ENCODE measurements at places on chromosomes 16 and 17.

- H3K27ac ChIP-seq = no peak overlapping the region
- no peaks in the 10 kb centered on the region for H3K36me3 ChIP-seq
- no peaks in the 10 kb centered on the region for H3K4me1 ChIP-seq
- DNase-seq = no peak
- H3K27me3 ChIP-seq = peaks cover 27% of the 10 kb centered on the region
- H3K4me3 ChIP-seq = no peak overlapping the region
These were observed 14.5 kb downstream of the ZFHX3 start for GRCh38 chr16:73033271-73033998.

DNA sequence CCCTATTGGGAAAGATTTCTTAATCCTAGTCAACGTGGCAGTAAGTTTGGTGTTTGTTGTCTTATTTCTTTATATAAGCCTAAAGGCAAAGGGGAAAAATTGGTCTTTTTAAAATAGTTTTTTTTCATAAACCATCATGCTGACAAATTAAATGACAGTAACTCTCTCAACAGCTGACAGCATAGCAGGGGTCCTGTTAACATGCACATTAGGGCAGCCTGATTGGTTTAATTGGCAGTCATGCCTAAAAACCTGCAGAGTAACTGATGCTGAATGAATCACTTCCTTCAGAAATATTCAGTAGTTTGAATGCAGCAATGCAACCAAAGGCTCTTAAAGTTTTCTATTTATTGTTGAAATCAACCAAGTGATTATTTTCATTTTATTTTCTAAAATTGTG lies 85.4 kb downstream of the ITFG1 start:
- H3K27me3 ChIP-seq = no peaks in the 10 kb centered on the region
- peaks cover 1% of the 10 kb centered on the region for H3K4me1 ChIP-seq
- peaks cover 27% of the 10 kb centered on the region for H3K36me3 ChIP-seq
- no peak overlapping the region for H3K4me3 ChIP-seq
- DNase-seq = no peak
- no peak overlapping the region for H3K27ac ChIP-seq

- no peak for DNase-seq
- H3K36me3 ChIP-seq = peaks cover 81% of the 10 kb centered on the region
- H3K27ac ChIP-seq = no peak overlapping the region
- no peaks in the 10 kb centered on the region for H3K27me3 ChIP-seq
- H3K4me1 ChIP-seq = peaks cover 6% of the 10 kb centered on the region
These were observed 20.2 kb downstream of the SLC16A3 start for GRCh38 chr17:82248815-82249674.

DNA sequence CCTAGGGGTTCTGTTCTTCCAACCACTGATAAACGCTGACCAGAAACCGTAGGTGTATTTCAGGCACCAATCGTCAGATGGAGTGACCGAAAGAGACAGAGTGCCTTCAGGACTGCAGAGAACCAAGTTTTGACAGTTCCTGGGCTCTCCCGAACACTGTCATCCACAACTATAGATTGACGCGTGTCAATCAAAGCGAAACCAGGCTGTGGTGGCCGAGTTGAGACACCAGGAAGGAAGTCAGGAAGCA lies 11.9 kb upstream of the AURKB start:
- peak; percentile 83 for DNase-seq
- peak overlapping the region; percentile 97 for H3K4me3 ChIP-seq
- peaks cover 11% of the 10 kb centered on the region for H3K36me3 ChIP-seq
- peak overlapping the region; percentile 96 for H3K27ac ChIP-seq
- H3K4me1 ChIP-seq = peaks cover 40% of the 10 kb centered on the region

DNA sequence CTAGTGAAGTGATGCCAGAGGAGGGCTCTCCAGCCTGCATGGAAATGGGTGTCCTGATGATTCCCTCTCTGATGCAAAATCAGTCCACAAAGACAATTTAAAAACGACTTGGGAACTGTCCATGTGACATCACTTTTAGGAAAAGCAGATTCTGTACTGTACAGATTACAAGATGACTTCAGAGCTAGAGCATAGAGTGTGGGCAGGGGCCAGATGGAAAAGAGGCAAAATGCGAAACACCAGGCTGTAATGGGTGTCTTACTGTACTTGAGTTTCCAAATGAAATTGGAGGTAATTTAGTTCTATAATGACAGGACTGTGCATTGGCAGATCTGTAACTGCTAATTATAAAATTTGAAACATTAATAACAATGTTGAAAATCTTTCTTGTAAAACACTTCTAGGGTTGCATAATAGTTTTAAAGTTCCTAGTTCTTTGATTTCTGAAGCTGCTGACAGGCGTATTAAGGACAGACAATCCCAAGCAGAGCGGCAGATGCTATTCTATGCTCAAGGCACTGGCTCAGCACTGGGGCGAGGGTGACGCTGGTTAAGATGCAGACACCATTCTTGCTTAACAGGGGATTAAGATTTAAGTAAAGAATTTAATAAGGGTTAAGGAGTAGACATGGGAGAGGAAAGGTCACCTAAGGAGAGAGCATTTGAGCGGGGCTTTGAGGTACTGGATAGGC lies 29.6 kb downstream of the OGFOD1 start:
- H3K4me3 ChIP-seq = no peak overlapping the region
- no peak for DNase-seq
- peaks cover 13% of the 10 kb centered on the region for H3K4me1 ChIP-seq
- no peaks in the 10 kb centered on the region for H3K27me3 ChIP-seq
- no peak overlapping the region for H3K27ac ChIP-seq
- H3K36me3 ChIP-seq = peaks cover 31% of the 10 kb centered on the region

DNA sequence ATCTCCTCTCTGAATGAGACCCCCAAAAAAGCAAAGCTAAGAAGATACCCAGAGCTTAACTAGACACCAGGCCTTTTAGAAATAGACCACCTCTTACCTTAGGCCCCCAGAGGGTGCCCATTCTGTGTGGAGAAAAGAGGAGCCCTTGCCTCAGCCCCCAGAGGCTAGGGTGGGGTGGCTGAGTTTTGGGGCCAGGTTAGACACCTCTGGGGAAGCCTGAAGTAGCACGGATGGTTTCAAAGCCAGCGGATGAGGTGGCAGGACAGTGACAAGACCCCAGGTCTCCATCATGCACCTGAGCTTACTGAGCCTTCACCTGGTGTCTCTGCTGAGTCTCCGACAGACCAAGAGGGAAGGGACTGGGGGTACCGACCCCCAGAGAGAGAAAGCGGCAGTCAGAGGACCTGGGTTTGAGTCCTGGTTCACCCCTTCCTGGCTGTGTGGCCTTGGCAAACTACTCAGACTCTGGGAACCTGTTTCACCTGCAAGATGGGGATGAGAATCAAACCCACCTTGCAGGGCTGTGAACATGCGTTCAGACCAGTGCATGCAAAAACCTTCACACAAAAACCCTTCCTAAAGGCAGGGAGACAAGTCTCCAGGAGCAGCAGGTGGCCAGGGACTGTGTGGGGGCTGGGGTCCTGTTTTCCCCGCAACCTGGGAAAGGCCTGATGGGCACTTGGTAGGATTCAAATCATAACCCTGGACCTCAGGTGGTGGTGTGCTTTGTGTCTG lies 7.7 kb downstream of the SCGB1C2 start:
- no peaks in the 10 kb centered on the region for H3K36me3 ChIP-seq
- no peak overlapping the region for H3K4me3 ChIP-seq
- no peak for DNase-seq
- no peaks in the 10 kb centered on the region for H3K4me1 ChIP-seq

Data from activated T-helper 2 cell treated with anti-CD3 and anti-CD28 coated beads, Interferon-gamma antibody, Interleukin-2, Interleukin-4, amounts not matched to agents 10 μg/mL and 5 μg/mL and 100 μg/mL, durations not matched to agents 14 hours and 24 hours and 36 hours (primary cell).